ENCODE measurements at places on chromosomes 1 and 21.

- DNase-seq: no peak
These were observed 19.2 kb upstream of the ALX3 start for GRCh38 chr1:110089561-110090275.

DNA sequence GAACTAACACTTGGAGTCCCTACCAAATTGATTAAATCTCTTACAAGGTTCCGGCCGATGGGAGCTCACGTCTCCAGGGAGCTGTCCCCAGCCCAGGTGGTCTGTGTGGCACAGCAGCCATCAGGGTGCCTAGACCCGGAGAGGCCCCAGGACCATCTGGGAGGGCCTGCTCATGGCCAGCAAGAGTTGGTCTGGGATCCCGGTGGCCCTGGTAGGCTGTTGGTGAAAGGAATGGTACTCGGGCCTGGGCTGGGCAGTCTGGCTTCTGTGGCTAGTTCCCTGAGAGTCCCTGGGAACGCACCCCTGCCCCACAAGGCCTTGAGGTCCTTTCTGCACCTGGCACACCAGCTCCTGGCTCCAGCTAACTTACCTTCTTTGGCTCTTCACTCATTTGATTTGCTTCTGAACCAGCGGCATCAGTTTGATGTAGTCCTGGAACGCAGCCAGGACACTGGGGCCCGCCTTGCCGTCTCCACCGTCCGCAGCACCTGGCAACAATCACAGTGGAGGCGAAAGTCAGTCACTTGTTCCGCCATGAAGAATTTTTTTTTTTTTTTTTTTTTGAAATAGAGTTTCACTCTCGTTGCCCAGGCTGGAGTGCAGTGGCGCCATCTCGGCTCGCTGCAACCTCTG, 62.5 kb downstream of the SCCPDH start:
- DNase-seq: no peak

DNA sequence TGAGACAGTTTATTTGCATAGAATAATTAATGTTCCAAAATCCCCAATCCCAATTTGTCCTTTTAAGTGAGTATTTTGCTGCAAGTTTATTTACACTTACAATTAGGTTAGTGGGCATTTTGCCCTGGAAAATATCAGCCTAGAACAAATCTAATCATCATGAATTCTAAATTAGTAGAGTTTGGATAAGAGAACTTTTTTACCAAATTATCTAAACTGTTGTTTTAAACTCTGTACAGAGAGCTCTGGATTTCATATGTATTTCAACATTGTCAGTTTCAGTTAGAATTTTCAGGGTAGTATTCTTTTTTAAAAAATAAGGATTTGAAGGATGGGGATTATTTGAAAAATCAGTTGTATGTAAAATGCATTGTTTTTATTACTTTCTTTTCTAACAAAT, 27.8 kb upstream of the UBE2U start:
- no peak for DNase-seq

DNA sequence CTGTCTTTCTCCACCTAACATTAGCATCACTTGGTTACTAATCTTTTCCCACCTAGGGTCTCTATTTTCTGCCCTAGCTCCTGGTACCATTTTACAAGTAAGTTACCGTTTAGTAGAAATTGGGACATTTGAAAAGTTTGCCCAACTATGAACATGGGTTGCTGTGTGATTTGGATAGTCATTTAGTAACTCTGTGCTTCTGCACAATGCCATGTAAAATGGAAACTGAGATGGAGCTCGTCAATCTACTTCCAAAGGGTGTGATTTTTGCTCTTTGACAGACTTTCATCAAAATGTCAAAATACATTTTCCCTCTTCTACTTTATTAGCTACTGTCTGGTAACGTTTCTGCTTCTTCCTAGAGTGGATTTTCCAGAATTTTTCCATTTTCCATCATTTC, 381.5 kb upstream of the B3GALT2 start:
- no peak for DNase-seq

GRCh38 chr1:109838838-109839240, 71.8 kb upstream of the CSF1 start:
- no peak for DNase-seq

GRCh38 chr1:192516776-192517297, 58.7 kb upstream of the RGS1 start:
- peak; percentile 50 for DNase-seq

DNA sequence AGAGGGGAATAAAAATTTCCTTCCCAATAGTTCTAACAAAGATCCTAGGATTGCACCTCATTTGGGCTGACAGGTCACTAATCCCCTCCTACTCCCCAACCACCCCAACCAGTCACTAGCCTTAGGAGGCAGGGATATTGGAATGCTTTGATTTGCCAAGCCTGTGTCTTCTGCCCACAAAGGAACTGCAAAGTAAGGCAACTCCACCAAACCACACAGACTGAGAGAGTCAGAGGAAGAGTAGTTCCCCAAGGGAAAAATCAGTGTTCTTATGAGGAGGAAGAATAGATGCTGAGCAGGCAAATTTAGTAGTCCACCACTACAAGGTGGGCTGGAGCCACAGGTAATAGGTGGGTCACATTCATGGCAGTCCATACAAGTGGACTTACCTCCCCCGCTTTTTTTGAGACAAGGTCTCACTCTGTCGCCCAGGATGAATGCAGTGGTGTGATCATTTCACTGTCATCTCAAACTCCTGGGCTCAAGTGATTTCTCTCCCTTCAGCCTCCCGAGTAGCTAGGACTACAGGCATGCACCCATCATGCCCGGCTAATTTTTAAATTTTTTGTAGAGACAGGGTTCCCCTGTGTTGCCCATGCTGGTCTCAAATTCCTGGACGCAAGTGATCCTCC, 3.7 kb upstream of the TMEM39B start:
- peak; percentile 70 for DNase-seq

DNA sequence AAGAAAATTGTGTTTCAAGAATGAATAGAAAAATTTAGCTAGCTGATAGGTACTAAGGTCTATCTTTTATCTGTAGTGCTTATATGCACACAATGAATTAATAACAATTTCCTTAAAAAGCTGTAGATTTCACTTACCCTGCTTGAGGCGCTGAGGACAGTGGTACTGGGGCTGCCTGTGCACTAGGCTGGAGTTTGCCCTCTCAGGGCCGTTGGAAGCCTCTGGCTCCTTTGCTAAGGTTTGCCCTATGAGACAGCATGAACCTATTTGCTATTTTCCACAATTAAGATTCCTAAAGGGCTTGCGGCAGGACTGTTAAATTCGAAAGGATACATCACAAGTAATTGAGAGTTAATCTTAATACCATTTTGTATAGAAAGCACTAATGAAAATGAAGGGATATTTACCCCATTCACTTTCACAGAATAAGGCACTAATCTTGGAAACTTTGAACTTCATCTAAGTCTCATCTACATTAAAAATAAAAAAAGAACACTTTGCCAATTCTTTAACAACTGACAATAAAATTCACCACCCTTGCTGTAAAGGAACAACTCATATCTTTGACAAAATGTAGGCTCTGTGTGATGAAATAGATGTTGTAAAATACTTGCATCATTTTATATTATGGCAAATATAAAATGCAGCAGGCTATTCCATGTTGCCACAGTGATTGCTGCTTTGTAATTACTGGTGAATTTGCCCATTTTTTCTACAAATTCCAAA, 293.0 kb downstream of the NTNG1 start:
- DNase-seq: no peak

GRCh38 chr1:78913950-78914349, 92.6 kb downstream of the ADGRL4 start:
- DNase-seq: no peak

DNA sequence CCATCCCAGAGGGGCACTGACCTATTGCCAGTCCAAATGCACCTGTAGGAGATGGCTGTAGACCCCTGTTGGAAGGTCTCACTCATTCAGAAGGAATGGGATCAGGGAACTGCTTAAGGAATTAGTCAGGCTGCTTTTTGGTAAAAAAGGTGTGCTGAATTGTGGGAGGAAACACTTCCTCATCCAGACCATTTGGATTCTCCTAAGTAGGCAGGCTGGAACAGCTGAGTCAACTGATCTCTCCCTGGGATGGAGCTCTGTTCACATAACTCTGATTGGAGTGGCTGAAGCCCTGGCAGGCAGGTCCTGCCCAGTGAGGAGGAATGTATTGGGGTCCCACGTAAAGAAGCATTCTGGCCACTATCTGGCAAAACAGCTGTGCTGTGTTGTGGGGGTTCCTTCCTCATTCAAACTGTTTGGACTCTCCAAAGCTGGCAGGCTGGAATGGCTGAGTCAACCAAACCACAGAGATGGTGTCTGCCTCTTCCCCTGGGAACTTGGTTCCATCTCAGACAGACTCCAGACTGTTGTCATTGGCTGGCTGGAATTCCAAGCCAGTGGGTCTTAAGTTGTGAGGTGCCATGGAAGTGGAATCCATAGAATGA, 70.7 kb upstream of the PDC start:
- DNase-seq: peak; percentile 86

GRCh38 chr1:7550261-7550865, 220.7 kb upstream of the VAMP3 start:
- no peak for DNase-seq

DNA sequence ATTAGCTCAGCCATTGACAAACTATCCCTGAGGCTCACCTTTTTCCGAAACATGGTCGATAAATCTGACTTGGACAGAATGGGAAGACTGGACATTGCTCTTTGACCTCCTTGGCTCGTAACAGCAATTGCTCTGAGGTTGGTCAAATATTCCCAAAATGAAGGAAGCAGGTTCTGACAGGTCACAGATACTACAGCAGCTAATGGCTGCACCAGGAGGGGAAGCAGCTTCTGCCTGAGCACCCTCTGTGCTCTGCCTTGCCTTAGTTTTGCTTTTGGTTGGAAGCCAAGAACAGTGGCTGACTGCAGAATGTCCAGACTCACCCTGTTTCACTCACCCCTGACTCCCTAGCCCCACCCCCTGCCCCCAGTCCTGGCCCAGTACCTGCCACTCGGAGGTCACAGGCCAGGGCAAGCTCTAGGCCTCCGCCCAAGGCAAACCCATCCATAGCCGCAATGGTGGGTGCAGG, 15.4 kb downstream of the ECHDC2 start:
- no peak for DNase-seq

DNA sequence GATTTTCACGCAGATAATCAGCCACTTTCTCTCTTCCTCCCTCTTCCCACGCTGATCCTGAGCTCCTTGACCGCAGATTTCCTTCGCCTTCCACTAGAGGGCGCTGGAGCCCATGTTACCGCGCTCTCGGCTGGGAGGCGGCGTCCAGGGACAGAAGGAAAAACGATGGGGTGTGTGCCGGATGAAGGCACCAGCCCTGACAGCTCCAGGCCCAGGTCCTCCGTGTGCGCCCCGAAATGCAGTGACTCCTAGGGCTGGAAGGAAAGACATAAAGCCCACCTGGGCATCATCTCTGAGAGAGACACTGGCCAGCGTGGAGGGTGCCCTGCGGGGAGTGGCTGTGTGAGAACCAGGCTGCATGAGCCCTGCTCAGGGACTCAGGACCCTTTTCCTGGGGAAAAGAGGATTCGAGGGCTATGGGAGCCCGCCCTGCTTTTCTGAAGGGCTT, 44.9 kb upstream of the CYP2J2 start:
- peak; percentile 56 for DNase-seq

DNA sequence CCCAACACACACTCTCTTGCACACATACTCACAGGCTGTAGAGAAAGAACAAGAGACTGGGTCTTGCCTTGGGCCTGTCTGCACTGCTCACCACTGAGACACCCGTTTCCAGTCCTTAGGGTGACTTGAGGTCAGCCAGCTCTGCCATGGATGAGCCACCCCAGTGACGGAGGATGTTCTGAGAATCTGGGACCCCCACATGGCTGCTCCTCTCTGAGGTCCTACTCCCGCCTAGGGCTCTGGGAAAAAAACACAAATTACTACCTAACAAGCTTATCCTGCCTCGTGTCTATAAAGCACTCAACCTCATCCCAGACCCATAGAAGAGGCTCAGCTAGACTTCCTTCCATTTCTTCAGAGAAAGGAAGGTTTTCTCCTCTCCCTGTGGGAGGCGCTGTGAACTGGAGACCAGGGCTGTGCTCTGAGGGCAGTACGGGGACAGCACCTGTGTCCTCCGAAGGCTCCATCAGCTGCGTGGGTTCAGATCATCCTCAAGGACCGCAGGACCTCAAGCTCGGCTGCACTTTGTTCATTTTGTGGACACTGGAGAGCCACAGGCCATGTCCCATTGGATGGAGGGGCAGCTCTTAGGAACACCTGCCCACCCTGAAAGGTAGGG, 4.3 kb upstream of the CLEC20A start:
- no peak for DNase-seq

GRCh38 chr1:44417351-44418021, 12.4 kb downstream of the RNF220 start:
- DNase-seq: no peak

DNA sequence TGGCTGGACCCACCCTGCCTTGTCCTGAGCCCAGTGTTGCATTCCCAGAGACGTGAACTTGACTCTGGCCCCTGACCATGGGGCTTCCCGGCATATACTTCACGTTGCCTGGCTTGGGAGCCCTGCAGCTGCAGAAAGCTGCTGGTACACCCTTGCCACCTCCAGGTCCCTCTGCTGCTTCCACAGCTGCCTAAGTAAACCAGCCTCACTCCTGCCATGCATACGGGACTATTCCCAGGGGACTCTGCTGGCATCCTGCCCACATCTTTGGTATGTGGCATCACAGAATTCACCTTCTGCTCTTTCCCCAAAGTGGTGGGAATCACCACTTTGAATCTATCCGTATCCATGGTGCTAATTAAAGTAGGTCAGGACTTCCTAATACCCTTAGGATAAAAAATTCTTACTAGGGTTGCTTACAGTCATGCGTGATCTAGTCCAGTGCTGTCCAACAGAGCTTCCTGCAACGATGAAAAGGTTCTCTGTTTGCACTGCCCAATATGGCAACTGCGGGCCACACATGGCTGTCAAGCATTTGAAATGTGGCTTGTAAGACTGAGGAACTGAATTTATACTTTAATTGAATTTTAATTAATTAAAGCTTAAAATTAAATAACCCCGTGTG, 203.0 kb downstream of the GRIK3 start:
- no peak for DNase-seq

DNA sequence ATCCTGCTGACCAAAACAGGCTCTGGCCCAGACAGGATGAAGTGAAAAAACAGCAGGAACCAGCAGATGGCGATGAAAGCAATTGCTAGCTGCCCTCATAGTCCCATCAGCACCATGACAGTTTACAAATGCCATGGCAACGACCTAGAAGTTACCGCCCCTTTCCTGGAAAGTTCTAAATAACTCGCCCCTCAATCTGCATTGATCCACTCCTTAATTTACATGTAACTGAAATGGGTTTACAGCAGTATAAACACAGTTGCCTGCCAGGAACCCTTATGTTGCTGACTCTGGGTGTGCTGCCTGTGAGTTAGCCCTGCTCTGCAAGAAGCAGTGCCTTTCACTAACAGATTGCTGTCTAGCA, 65.5 kb upstream of the CR1L start:
- peak; percentile 49 for DNase-seq

Data from fibroblast of skin of right quadriceps (primary cell).